Osteocyte (in vitro differentiated cells): ENCODE measurements at places on chromosomes 2 and 18.

DNA sequence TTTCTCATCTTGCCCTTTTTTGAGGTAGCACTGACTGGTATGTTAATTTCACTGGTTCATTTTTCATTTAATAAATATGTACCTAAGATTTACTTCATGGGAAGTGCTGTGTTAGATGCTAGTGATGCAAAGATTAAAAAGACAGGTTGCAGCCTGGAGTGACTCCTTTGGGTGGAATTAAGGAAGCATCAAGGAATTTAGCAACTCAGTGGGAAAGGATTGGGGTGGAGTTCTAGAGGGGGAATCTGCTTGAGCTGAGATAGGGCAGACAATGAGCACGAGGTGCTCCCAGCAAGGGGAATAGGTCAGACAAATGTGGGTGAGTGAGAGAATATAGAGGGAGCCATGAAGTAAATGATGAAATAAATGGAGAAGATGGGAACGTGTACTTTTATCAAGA is 57.0 kb downstream of the LYPD6 start:
- no peak for DNase-seq

GRCh38 chr2:240965905-240966456 is 32.4 kb upstream of the SNED1 start:
- DNase-seq: peak; percentile 84

GRCh38 chr2:222176890-222177289 is 121.9 kb downstream of the PAX3 start:
- DNase-seq: no peak

DNA sequence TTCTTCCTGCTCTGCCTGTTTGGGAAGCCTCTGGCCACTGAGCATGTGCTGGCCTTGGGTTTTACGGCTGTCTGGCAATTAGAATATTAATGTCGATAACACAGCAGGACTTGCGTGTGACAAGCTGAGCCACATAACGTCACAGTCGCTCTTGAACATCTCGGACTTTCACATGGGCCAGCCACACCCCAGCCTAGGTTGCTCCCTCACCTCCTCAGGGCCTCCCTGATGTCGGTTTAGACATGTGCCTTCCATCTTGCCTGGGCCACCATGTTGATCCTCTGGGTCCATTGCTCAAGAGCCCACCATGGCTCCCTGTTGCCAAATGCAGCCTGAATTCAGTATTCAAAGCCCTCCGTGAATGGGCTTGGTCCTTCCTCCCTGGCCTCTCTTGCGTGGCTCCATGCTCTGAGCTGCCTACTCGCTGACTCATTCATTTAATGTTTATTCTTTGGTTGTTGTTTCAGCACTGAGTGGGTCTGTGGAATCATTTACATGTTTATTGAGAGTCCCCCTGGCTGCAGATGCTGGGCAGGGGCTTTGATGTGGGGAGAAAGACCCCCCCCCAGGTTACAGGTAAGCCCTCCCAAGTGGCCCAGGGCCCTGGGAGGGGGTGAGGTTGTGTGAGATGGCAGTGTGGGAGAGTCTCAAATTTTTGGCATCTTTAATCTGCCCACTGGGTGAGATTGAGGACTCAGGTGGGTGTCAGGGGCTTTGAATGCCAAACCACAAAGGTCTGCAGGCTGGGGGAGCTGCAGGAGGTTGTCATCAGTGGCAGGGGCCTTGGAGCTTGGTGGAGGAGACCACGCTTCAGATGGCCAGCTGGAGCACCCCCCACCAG is 62.0 kb downstream of the ODC1 start:
- no peak for DNase-seq

DNA sequence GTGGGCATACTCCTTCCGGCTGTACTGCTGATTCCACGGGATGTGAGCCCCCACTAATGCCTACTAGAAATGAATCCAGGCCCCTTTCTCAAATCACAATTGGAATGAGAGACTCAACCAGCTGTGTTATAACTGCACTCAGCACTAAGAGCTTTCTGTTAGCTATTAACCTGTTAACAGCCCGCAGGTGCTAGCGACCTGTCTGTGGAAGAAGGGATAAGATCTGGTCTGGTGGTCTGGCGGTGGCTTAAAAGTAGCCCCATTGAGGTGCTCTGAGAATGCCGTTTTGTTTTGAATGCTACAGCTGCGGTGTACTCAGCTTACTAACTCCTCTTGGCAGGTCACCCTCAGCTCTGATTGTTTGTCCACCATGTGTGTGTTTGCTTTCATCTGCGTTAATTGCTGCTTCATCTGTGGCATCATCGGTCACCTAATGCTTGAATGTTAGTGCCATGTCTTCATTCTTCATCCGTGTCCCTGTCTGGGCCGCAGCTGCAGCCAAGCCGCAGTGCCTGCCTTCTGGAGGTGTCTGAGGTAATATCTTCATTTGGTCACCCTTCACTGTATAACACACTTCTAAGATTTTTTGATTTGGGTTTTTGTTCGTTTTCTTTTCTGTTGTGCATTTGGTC is 16.3 kb downstream of the RAB12 start:
- DNase-seq: no peak

DNA sequence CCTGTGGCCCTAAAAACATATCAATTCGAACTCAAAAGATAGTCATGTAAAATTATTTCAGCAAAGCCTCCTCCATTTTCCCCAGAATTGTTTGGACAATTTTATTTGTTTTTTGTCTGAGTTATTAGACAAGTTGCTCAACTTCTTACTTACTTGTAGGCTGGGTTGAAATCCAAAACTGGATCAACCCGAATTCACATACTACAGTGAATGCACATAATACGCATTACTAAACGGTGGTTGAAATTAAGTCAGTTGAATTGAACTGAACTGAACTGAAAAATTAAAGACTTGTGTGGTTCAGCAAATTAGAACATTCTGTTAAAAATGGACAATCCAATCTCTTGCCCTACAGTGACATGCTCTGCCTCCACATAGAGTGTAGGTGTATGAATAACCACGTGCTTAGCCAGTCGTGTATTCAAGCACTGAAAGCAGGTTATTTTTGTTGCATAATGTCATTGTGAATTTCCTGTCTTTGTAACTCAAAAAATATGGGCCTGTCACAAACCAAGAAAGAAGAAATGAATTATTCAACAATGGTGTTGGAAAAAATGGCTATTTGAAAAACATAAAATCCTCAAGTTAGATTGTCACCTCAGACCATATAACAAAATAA is 441.0 kb downstream of the TXNL1 start:
- DNase-seq: no peak

GRCh38 chr2:4668381-4668780 is 965.0 kb downstream of the DCDC2C start:
- no peak for DNase-seq

DNA sequence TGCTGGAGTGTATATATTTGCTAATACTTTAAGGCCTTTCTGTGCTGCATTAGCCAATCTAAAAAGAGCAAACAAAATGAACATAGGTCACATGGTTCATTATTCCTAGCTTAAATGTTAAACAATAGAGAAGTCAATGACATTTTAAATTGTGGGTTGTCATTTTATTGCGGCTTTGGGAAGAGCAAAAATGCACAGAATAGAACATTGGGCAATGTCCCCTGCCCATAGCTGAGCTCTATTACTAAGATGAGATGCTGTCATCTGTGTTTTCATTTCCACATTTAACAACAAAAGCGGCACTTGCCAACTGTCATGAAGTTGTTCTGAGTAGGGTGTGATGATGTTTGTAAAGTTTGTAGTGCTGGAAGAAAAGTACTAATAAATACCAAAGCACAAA is 3.2 kb upstream of the VAPA start:
- no peak for DNase-seq

DNA sequence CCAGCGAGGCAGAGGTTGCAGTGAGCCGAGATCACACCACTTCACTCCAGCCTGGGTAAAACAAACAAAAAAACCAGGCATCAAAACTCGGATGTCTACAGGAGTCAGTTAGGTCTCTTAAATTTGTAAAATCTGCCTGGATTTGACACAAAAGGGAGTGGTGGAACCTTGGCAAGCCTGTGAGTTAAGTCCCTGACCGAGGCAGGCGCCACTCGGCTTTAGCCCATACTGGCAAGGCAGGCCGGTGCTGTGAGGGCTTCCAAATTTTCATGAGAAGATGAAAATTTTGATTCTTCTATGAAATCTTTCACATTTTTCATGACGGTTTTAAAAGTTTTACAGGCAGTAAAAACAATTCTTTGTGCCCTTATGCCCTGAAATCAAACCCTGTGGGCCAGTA is 165.8 kb downstream of the FMNL2 start:
- DNase-seq: no peak

- no peak for DNase-seq
These were observed 14.8 kb upstream of the CLASP1 start for GRCh38 chr2:121664086-121664485.

GRCh38 chr2:239942090-239942489 is 83.1 kb downstream of the NDUFA10 start:
- no peak for DNase-seq

DNA sequence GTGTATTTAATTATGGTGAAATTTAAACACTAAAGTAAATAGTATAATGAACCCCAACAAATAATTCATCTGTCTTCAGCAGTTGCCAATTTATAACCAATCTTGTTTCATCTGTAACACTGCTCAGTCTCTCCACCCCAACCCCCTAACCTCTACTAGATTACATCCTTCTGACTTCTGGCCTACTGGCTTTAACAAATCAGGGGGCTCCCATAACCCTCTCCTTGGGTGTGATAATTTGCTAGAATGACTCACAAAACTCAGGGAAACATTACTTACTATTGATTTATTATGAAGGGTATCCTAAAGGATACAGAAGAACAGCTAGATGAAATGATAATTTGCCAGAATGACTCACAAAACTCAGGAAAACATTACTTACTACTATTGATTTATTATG is 50.7 kb downstream of the PIK3C3 start:
- no peak for DNase-seq

DNA sequence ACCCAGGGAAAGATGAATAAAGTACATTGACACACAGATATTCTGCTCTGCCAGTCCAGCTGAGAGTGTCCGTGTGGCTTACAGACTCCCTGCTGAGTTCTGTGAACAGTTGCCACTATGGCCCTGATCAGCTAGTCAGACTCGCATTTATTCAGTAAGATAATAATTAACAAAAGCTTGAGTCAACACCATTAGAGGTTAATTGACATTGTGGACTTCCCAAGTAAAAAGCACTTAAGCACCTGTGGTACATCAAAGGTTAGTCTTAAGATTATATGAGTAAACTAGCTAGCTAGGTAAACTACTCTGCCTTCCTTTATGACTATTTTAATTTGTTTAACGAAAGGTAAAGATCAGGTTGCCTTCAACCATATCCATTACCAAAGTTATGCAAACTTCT is 33.7 kb downstream of the ANKRD30B start:
- no peak for DNase-seq

DNA sequence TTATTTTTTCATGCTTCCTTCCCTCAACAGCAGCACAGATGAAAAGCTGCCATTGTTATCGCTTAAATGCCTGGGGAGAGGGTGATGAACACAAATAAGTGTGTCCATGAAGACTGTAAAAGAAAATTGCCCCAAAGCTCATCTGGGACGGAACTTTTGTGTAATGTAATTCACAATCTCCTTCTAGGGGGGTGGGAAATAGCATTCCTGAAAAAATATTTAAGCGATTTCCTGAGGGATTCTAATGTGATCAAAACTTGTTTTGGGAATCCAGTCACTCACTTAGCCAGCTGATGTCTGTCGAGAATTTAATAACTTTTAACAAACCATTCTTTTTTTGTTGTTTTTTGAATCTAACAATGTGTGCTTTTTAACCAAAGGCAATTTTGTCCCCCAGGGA is 427.9 kb downstream of the PLCL1 start:
- no peak for DNase-seq

- DNase-seq: no peak
These were observed 618.2 kb downstream of the CPS1 start for GRCh38 chr2:211174631-211175030.

DNA sequence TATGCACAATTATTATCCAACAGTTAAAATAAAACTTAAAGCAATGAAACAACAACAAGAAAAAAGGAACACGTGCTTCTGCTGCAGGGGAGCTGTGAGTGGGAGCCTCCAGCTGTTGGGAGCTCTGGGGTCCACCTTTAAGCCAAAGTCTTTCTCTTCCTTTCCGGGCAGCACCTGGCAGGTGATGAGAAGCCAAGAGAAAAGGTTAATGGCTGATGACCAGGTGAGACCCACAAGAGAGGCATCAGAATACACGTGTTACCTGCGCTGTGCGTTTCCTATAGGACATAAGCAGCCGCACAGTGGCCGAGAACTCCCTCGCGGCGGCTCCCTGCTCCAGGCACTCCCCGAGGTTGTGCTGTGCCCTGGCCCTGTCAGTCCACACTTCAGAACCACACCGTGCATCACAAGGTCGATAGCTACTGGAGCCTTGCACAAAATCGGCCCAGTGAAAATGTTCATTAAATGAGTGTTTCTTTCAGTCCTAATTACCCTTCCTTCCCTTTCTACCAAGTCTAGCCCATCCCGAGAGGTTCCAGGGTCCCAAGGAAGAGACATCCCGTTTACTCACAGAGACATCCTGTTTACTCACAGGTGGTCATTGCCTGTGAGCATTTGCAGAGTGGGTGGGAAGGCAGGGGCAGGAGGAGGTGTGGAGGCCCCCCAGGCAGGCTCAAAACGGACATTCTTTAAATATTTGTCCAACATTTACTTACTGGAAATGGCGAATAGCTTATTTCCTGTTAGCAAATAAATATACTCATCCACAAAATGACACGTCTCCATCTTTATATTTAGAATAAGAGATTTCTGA is 44.9 kb upstream of the ASB18 start:
- peak; percentile 66 for DNase-seq
